Lung (tissue), 17 donors: ENCODE measurements at places on chromosomes 4 and X. TPM values are rescaled to one million over a fixed set of nuclear protein-coding genes. Genes with fewer than 3 reads are reported as not detected.

Gene SLITRK4
- 0.52 TPM for total RNA-seq

Gene MID2
- 44.1 TPM for total RNA-seq

Gene MGST2
- 54.1 TPM for total RNA-seq

Gene HDAC8
- 28.6 TPM for total RNA-seq

Gene GUCY1B1
- 36.9 TPM for total RNA-seq

Gene FAM199X
- 30.5 TPM for total RNA-seq

Gene TBL1X
- total RNA-seq: 21.7 TPM

Gene KLF3
- total RNA-seq: 53.6 TPM
